LoVo (cell line): ENCODE measurements at places on chromosomes 2 and 18.

DNA sequence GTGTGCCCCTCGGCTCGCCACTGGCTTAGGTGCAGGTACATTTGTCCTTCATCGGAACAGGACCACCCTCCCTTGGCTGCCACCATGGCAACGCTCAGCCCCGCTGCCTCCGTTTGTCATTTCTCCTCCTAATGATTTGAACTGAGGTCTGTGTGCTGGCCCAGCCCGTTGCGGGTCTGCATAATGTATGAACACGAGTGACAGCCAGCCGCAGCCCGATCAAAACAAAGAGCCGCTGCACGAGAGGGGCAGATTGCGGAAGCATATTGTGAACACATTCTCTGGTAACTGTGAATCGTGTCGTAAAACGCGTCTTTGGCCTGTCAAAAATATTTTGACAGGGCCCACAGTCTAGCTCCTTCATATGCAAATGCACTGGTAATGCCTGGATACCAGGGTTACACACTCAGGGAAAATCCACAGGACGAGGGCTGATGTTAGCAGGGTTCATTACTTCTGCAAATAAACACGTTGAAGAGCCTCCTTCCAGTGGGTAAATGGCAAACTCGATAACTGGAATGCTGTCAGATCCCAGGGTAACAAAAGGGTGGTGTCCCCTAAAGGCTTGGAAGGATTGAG, 137.0 kb downstream of the AGAP1 start:
- no peak for DNase-seq

DNA sequence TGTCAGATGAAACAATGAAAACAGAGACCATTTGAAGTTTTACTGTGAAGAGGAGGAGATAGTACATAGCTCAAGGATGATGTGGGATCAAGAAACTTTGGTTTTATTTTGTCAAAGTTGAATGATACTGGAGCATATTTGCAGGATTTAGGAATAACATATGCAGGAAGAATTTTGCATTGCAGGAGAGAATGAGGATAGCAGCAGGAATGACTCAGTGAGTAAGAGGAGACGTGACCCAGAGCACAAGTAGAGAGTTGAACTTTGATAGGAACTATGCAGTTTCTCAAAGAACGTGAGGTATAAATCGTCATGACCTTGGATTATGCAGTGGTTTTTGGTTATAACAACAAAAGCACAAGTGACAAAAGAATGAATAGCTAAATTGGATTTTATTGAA, 47.7 kb downstream of the MAPRE2 start:
- no peak for DNase-seq

DNA sequence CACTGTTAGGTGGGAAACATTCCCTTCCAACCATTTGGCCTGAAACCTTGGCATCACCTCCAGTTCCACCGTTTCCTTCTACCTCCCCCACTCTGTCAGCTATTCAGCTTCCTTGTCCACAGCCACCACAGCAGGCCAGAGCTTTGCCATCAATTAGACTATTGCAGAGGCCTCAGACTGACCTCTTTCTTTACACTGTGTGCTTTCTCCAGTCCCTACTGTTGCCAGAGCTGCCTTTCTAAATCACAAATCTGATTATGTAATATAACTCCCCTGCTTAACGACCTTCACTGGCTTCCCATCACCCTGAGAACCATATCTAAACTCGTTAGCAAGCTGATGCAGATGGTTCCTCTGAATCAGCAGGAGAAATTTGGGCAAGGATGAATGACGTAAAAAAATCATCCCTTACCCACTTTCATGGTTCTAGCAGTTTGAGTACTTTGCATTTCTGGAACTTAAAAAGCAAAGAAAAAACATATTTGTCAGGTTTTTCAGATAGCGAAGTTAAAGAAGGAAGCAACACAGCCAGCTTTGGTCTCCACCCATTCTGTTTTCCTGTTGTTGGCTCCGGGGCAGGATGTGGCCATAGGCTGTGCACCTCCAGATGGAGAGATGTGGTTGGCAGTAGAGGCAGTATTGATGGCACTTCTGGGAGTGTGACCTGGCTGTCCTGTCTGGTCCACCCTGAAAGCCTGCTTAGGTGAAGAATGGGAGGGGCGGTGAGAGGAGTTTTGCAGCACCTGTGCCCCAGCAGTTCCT, 422.1 kb downstream of the PARD3B start:
- DNase-seq, result no peak

DNA sequence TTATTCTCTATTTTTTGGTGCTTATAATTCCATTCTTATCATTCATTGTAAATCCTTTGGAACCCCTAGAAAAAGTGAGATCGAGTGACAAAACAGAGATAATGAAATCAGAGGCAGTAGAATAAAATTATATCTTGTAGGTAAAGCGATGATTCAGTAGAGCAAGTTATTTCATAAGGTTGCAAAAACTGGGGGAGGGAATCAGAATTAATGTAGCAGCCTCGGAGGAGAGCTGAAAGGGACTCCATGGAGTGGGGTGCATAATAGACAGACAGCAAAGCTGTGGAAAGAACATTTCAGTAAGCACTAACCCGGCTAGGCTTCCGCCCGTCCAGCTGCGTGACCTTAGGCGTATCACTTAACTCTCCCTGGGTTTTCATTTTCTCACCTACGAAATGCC, 289.7 kb downstream of the EN1 start:
- no peak for DNase-seq

- no peak for DNase-seq
Observed at GRCh38 chr2:75998451-75998850, 287.7 kb upstream of the GCFC2 start.

DNA sequence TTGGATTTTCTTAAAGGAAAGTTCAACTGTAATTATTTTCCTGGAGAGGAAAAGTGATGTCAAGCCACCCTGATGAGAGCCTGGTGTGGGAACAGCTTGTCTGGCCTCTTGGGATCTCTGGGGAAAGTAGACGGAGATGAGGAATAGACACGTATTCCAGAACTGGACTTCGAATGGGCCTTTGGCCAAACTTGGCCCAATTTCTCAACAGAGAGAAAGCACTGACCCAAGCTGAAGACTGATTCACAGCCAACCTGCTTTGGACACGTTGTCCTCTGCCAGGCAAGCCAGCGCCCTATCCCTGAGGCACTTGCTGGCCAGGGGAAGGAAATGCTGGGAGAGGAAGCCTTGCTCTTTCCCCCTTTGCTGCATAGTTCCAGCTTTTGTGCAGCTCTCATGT, 70.8 kb upstream of the CTAGE1 start:
- DNase-seq, result no peak

DNA sequence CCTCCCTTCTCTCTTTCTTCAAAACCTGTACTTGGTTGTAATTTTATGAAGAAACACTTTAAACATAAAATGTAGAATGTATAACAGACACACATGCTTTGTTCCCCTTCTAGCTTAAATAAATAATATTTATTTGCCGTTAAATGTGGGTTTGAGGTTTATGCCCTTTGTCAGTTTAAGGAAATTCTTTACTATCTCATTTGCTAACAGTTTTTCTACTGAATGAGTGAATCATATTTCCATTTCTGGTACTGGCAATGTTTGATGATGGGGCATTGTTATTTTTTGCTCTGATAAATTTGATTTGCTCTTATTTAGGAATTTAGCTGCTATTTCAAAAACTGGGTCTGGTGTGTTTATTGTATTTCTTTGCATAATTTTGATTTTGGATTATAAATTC, 555.6 kb downstream of the CCDC85A start:
- DNase-seq, result no peak

DNA sequence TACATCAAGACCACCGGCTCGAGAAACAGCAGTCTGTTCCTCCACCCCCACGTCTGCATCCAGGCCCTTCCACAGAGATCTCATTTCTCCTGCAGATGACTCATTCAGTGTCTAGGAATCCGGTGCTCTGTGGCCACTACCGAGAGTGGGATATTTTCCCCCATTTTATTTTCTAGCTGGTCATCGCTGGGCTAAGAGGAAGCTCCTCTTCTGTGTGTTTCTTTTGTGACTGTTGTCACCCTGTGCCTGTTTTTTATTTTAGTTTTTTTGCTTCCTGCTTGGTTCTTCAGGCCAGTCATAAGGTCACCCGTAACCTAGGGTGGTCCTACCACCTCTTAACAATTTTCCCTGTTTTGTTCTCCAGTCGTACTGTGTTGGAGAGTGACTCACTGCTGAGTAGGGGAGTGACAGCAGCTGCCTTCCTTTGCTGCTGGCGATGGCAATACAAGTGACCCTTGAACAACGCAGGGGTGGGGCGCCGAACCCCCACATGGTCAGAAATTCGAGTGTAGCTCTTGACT, 6.7 kb downstream of the RAMP1 start:
- DNase-seq, result no peak

- DNase-seq, result no peak
Observed at GRCh38 chr2:61183795-61184194, 21.8 kb downstream of the C2orf74 start.

- no peak for DNase-seq
Observed at GRCh38 chr18:48111587-48111986, 181.1 kb upstream of the SMAD2 start.
